ENCODE measurements at places on chromosomes 13 and 19.

- no peak for DNase-seq
Observed at GRCh38 chr13:103164251-103164650, 98.0 kb upstream of the SLC10A2 start.

GRCh38 chr13:55159765-55160164 lies 1981.0 kb upstream of the PRR20A start:
- no peak for DNase-seq

DNA sequence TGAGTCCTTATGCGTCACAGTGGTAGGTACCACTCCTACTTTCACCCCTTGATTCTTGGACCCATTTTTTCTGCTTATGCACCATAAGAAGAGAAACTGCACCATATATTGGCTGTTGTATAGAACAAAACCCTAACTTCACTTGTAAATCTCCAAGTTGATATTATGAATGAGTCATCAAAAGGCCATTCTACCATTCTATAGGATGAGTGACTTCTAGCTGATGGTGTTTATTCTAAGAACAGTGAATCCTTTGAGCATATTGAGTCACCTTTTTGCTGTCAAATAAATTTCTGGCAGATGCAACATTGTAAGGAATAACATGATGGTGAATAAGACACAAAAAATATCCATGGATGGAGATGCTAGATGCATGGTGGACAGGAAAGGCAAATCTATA lies 57.7 kb downstream of the POLR1D start:
- no peak for DNase-seq

GRCh38 chr13:99298056-99298455 lies 9.1 kb downstream of the GPR183 start:
- no peak for DNase-seq

GRCh38 chr19:519449-519865 lies 12.1 kb upstream of the CDC34 start:
- DNase-seq: no peak

- DNase-seq: no peak
Observed at GRCh38 chr13:43057653-43058317, 34.4 kb downstream of the DNAJC15 start.

DNA sequence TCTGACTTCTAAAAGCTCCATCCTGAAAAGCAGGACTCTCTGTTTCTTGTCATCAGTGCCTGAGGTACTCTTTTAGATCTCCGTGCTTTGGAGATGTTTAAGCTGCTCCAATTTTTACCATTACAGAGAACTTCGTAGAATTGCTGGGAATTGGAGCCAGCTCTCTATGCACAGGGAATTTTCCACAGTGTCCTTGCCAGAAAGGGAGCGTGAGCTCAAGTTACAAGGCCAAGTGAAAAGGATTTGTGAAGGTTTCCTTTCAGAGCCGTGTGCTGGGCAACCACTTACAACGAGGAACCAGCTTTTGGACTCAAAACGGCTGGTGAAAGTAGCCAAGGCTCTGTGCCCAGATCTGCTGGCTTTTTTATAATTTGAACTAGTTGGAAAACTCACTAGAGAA lies 82.6 kb downstream of the NUFIP1 start:
- DNase-seq: no peak

DNA sequence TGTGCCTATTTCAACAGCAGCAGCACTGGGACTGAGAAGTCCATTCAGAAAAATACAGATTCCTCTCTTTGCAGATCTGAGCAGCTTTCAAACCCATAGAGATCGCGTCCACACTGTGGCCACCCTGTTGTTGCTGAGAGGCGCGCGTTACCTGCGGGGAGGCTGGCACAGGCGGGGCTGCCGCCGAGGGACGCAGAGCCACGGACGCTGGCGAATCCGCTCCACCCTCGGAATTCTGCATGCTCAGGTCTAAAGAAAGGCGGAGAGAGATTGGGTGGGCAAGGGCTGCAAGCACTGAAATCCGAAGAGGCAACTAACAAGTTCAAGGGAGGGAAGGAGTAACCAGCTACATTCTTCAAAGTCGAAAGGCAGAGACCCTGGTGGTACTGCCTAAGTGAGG lies 63.0 kb downstream of the RFX2 start:
- DNase-seq: no peak

Measured in activated naive CD4-positive, alpha-beta T cell treated with anti-CD3 and anti-CD28 coated beads, Interleukin-2, amount 50 U/mL, for 16 hours (primary cell).